Tongue (tissue), 3 donors: ENCODE measurements at places on chromosomes 11 and 22. TPM values are rescaled to one million over a fixed set of nuclear protein-coding genes. Genes with fewer than 3 reads are reported as not detected.
A peak's percentile ranks its signal among the peaks of the same experiment; 100 is the strongest.

The SEPTIN5 gene
- total RNA-seq, result 109 TPM

The SMC1B gene
- 0.10 TPM for total RNA-seq

The P4HA3 gene
- 1.8 TPM for total RNA-seq

The SNAP29 gene
- total RNA-seq, result 8.4 TPM

The KDM4E gene
- total RNA-seq, result not detected

The PLAAT4 gene
- total RNA-seq, result 6.1 TPM

The PATE4 gene
- total RNA-seq, result not detected

DNA sequence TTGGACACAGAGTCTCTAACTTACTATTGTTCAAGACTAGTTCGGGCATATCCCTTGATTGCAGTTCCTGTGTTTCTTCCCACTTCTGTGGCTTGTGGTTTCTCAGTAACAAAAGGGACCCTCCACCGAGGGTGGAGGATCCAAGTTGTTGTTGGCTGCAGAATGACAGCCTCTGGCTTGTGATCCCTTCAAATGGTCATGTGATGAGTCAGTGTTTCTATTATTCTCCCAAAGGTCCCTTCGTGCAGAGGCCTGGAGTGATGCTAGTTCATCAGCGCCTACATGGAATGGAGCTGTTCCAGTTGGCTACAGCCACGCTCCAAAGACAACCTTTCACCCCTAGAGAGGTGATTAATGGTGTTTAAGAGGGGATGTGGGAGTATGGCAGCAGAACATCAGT is 2.6 kb upstream of the VWCE start:
- peak; percentile 57 for DNase-seq

GRCh38 chr22:49479566-49479965 is 348.1 kb downstream of the BRD1 start:
- no peak for DNase-seq

The MYEOV gene
- total RNA-seq, result 1.3 TPM

DNA sequence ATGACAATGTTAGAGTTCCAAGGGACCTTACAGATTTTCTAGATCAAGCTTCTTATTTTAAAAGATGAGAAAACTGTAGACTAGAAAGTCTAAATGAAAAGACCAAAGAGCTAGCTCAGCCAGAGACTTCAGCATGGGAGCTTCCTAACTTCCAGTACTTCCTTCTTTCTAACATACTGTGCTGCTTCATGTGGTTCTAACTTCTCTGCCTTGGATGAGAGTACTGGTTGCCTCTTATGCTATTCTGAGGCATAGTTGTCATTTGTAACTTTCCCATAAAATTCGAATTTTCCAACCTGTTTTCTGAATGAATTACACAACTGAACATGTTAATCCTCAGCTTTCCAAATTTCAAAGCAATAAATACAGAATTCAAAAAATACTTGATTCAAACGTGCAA is 1.8 kb downstream of the MTMR2 start:
- DNase-seq, result no peak

DNA sequence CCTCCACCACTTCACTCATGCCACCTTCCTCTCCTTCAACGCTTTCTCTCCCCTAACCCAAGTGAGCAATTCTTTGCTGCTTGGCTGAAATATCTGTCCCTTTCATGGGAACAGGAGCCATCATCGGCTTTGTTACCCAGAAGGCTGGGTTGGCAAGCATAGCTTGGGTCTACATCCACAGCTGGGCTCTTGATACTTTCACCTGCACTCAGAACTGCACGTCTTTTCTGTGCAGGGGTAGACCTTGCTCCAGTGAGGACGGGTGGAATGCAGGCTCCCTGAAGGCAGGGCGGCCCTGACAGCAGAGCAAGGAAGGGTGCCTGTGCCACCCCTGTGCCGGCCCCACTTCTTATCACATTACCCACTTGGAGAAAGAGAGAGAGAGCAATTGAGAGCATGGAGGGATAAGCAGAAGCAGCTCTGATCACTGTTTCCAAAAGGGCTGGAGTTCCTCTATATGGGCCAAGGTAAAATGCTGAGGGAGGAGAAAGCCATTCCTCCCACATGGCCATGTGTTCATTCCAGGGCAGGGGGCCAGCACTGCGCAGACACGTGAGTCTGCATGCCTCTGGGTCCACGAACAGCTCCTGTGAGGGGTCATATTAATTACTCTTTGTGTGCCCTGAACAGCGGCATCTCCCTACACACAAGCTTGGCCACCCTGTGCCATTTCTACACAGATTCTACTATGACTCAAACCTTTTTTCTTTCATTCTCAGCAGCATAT is 181.8 kb downstream of the BUD13 start:
- DNase-seq, result peak; percentile 17

DNA sequence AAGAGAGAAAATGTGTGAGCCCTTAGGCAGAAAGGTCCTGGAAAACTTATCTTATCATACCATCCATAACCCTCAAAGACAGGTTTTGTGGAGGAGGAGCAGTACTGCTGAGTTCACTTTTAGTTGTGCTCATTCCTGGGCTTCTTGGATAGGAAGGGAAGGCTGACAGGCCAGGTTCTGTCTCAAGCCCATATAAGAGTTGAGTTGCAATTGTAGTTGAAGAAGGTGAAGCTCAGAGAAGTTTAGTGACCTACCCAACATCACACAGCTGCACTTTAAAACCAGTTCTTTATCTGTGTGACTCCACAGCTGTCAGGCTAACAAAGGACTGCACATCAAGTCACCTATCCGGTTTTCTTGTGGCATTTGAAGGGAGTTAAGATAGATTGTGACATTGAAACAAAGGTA is 13.0 kb downstream of the TEAD1 start:
- no peak for DNase-seq

The RNH1 gene
- 155 TPM for total RNA-seq

GRCh38 chr11:62439785-62440602 is 21.2 kb downstream of the SCGB1A1 start:
- DNase-seq, result peak; percentile 68

GRCh38 chr11:73759610-73760134 is 1.2 kb downstream of the RAB6A start:
- peak; percentile 51 for DNase-seq

DNA sequence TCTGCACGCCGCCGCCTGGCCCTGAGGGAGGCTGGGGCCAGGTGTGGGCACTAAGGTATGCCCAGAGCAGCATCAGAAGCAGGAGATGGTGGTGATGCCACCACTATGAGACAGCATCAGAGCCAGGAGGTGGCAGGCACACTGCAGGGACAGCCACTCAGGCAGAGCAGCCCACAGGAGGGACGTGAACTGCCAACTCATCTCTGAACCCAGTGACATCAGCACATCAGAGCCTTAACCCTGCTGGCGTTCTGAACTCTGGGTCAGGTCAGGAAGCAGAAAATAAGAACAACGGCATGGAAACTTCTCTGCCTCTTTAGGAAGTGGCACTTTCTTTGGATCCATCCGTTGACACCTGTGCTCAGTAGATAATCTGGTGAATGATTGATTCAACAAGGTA is 14.7 kb upstream of the IFT27 start:
- no peak for DNase-seq

The NPAS4 gene
- 1.4 TPM for total RNA-seq

The SCGB2A2 gene
- not detected for total RNA-seq

The PNPLA5 gene
- total RNA-seq, result not detected
